ENCODE measurements at places on chromosomes 5 and 9.

- no peak for DNase-seq
These were observed 180.5 kb downstream of the RAB3C start for GRCh38 chr5:58763390-58763789.

DNA sequence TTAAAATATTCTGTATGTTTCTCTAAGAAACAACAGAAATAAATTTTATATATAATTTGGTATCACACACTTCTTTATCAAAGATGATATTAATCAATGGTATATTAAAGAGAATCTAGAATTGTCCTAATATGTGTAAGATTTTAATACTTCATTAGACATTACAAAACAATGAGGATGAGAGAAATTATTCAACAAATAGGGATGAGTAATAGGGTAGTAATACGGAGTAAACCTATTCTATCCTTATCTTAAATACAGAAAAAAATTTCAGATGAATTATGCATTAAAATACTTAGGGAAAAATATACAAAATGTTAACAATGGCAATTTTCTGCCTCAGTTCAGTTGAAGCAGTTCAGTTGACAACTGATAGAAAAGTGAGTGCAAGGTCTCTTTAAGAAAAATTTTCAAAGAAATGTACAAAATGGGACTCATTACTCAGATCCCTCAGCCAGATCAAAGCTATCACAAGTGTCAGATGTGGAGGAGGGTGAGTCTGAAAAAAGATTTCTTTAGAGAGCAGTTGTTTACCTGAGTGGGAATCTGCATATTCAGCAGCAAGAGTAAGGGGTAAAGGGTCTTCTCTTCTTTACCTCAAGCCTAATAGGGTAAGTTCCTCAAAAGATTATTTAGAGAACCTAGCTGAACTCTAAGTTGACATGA lies 56.7 kb upstream of the GCNT4 start:
- DNase-seq: no peak

GRCh38 chr5:135826994-135827671 lies 7.3 kb upstream of the SLC25A48 start:
- no peak for DNase-seq

- no peak for DNase-seq
These were observed 90.6 kb downstream of the PTCD2 start for GRCh38 chr5:72410688-72411295.

GRCh38 chr5:150527038-150527437 lies 19.1 kb downstream of the NDST1 start:
- DNase-seq: no peak

DNA sequence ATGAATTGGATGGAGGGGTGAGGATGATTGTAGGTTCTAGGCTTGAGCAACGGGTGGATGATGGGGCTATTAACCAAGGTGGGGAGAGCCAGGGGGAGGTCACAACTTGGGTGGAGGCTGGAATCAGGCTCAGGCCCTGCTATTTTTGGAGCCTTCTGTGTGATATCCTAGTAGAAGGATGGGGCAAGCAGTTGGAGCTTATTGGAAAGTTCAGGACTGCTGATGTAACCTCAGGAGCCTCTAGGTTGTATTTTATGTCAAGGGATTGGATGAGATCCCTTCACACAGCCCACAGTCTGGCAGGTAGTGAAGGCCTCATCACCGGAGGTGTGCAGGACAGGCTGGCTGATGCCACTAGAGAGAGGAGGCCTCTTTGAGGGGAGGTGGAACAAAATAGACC lies 11.2 kb upstream of the RPS14 start:
- no peak for DNase-seq

- DNase-seq: no peak
These were observed 23.2 kb upstream of the RCL1 start for GRCh38 chr9:4769321-4770080.

GRCh38 chr9:89886281-89886700 lies 281.5 kb downstream of the GADD45G start:
- DNase-seq: no peak

GRCh38 chr5:133957080-133957479 lies 11.3 kb downstream of the C5orf15 start:
- no peak for DNase-seq

DNA sequence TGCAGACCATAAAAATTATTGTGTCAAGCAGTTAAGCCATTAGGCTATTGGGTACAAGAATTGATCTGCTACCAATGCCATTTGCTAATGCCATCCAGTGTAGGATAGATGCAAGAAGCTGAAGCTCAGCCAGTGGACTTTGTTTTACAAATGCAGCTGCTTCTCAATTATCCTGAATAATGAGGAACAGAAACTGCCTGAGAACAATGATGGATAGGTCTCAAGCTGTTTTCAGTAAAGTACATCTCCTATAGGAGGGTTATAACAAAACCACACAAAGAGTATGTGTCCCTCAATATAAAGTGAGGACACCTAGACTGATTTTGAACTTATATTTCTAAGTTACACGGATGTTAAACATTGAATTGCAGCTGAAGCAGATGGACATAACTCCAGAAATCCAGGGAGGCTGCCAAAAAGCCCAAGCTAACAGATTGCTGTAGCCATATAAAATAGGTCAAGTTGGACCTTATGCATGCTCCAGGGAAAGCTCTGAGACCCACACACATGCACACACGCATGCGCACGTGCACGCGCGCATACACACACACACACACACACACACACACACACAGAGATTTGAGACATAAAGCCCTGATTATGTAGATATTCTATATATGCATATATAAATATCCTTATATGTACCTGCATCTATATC lies 482.7 kb upstream of the CD180 start:
- no peak for DNase-seq

All from cortex of kidney (tissue), 1 donor.